CD4-positive, alpha-beta T cell (primary cell): ENCODE measurements at places on chromosomes 2 and 18. TPM values are rescaled to one million over a fixed set of nuclear protein-coding genes. Genes with fewer than 3 reads are reported as not detected.

The TM4SF20 gene
- total RNA-seq = not detected

The ALK gene
- not detected for total RNA-seq

DNA sequence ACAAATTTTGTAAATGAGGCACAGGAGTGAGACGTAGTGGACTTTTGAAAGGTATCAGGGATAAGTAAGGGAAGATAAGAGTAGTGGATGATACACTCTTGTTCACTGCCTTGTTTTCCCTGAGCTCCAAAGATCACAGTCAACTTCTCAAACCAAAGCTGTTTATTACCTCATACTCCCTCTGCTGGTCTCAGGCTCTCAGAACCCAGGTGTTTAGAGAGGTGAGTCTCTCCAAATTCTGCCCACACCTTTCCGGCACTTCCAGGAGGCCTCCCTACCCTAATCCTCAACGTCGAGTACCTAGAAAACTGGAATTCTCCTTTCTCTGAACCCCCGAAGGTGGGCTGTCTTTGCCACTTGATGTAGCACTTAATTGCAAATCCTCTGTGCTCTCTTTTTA is 621.1 kb downstream of the BCL11A start:
- no peak overlapping the region for H3K4me3 ChIP-seq
- no peak for DNase-seq
- no peak overlapping the region for H3K27ac ChIP-seq
- no peaks in the 10 kb centered on the region for H3K27me3 ChIP-seq
- H3K4me1 ChIP-seq = no peaks in the 10 kb centered on the region

GRCh38 chr2:218856167-218856895 is 3.3 kb upstream of the WNT6 start:
- H3K36me3 ChIP-seq = no peaks in the 10 kb centered on the region
- no peak overlapping the region for H3K4me3 ChIP-seq
- H3K27ac ChIP-seq = no peak overlapping the region
- H3K4me1 ChIP-seq = peaks cover 31% of the 10 kb centered on the region
- peaks cover 75% of the 10 kb centered on the region for H3K27me3 ChIP-seq
- DNase-seq = no peak

- no peak for DNase-seq
- no peaks in the 10 kb centered on the region for H3K36me3 ChIP-seq
- H3K27ac ChIP-seq = no peak overlapping the region
- no peak overlapping the region for H3K4me3 ChIP-seq
- H3K27me3 ChIP-seq = peaks cover 6% of the 10 kb centered on the region
Measured at GRCh38 chr2:198441246-198441645, 636.9 kb downstream of the PLCL1 start.

DNA sequence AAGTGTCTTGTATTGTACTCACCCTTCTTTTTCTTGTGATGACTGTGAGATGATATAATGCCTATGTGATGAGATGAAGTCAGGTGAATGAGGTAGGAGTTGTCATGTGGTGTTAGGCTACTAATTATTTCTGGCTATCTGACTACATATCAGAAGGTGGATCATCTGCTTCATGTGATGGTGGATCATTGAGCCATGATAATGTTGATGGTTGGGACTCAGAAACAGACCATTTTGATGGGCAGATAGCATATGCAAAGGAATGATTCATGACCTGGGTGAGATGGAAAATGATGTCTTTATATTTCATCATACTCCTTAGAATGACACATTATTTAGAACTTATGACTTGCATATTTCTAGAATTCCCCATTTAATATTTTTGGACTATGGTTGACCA is 19.5 kb downstream of the ANKRD30B start:
- no peaks in the 10 kb centered on the region for H3K27me3 ChIP-seq
- H3K36me3 ChIP-seq = no peaks in the 10 kb centered on the region
- H3K4me1 ChIP-seq = no peaks in the 10 kb centered on the region
- no peak overlapping the region for H3K4me3 ChIP-seq
- H3K27ac ChIP-seq = no peak overlapping the region

DNA sequence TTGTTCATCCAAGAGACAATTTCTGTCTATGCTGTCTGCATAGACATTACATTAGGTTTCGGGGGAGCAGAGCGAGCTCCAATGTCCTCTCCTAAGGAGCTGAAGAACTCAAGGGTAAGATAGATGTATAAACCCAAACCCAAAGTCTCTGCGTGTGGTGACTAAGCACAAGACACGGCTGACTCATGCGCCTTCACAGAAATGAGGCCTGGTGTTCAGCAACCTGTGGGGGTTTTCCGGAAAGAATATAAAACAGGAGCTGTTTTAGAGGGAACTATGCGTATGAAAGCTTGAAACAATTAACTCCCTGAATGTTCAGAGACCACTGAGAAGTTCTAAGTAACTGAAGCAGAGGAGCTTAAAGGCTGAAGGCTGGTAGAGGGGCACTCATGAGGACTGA is 154.7 kb downstream of the SOX11 start:
- no peak overlapping the region for H3K27ac ChIP-seq
- no peaks in the 10 kb centered on the region for H3K27me3 ChIP-seq
- H3K4me3 ChIP-seq = no peak overlapping the region
- DNase-seq = no peak
- no peaks in the 10 kb centered on the region for H3K36me3 ChIP-seq

- H3K4me1 ChIP-seq = no peaks in the 10 kb centered on the region
- DNase-seq = no peak
- no peaks in the 10 kb centered on the region for H3K27me3 ChIP-seq
- H3K36me3 ChIP-seq = no peaks in the 10 kb centered on the region
- H3K4me3 ChIP-seq = no peak overlapping the region
- no peak overlapping the region for H3K27ac ChIP-seq
Measured at GRCh38 chr2:227029426-227030105, 134.4 kb downstream of the COL4A4 start.

DNA sequence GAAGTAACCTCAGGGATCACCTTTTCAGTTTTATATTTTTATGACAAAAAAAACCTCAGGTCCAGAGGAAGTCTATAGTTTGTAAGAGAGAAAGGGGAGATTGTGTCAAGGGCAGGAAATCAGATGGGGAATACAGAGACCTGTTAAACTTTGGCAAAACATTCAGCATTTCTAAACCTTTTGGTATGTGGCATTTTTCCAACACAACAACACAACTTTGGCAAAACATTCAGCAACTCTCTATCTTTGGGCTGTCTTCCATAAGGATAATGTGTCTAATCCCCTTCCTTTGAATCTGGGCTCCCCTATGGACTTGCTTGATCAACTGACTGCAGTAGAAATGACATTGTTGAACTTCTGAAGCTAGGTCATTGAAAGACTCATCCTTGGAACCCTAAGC is 220.6 kb upstream of the CCDC68 start:
- no peaks in the 10 kb centered on the region for H3K4me1 ChIP-seq
- H3K27ac ChIP-seq = no peak overlapping the region
- no peaks in the 10 kb centered on the region for H3K27me3 ChIP-seq
